ENCODE measurements at places on chromosomes 2 and 18. TPM values are rescaled to one million over a fixed set of nuclear protein-coding genes. Genes with fewer than 3 reads are reported as not detected.

PSMA8 gene
- not detected for total RNA-seq

DSC1 gene
- total RNA-seq = 10.0 TPM

- peak; percentile 71 for DNase-seq
Measured at GRCh38 chr2:126914811-126915500, 16.3 kb downstream of the TEX51 start.

GRCh38 chr18:60044290-60045006 lies 144.7 kb downstream of the PMAIP1 start:
- DNase-seq = no peak

- DNase-seq = no peak
Measured at GRCh38 chr2:158912112-158912511, 56.3 kb upstream of the TANC1 start.

Data from cardiac septum (tissue), 1 donor.